ENCODE measurements at places on chromosomes 7 and 10.

GRCh38 chr7:33446551-33446950 is 317.2 kb downstream of the BBS9 start:
- DNase-seq: no peak

DNA sequence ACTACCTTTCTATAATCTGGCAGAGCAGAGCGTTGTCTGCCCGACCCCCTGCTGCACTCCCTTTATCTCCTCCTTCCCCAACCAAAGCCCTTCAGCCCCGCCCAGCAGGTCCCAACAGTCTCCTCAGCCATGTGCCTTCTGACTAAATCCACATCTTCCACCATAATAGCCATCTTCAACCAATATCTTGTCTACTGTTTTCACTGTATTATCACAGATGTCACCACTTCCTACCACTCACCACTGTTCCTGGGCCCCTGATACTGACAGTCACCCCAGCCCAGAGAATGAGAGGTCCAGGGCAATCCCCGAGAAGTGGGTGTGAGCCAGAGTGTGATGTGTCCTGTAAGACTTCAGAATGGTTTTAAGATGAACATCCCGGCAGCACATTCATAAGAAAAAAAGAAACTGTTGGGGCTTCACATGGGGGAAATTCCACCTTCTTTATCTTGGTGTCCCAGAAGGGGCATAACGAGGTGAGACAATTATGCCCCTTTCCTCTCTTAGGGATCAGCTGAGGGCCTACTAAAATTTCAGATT is 25.3 kb downstream of the CCDC6 start:
- DNase-seq: peak; percentile 43

- DNase-seq: no peak
Measured at GRCh38 chr7:93720106-93720505, 145.6 kb upstream of the CALCR start.

DNA sequence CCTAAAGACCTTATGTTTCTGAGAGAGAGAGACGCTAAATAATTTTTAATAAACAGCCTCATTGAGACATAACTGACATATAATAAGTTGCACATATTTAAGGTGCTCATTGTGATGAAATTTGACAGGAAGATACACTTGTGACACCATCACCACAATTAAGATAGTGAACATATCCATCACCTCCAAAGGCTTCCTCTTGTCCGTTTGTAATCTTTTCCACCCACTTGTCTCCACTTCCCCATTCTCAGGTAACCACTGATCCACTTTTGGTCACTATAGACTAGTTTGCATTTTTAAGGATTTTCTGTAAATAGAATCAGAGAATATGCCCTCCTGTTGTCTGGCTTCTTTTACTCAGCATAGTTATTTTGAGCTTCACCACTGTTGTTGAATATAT is 195.1 kb upstream of the WDR11 start:
- DNase-seq: no peak

- no peak for DNase-seq
Measured at GRCh38 chr7:88091988-88092675, 127.7 kb downstream of the SRI start.

DNA sequence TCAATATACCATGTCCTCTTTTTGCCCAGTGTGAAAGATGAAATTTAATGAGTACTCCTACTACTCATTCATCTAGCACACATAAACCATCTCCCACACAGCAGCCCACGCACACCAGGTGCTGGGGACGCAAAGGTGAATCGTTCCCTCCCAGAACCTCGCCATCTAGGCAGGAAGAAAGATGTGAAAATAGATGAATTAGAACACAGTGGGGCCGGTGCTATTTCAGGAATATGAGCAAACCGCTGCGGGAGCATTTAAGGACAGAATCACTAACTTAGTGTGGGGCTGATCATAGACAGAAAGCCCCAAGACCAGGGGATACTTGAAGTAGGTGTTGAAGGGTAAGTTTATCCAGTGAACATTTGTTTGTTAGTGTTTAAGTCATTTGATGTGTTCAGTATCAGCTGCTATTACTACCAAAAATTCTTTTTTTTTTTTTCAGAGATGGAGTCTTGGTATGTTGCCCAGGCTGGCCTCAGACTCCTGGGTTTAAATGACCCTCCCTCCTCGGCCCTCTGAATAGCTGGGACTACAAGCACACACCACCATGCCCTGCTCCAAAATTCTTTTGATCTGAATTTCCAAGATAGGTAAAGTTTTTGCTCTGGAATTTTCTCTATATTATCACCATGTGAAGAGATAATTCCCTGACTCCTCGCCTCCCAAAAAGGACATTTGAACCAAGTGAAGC is 48.8 kb downstream of the CPXM2 start:
- DNase-seq: no peak
